ENCODE measurements at places on chromosomes 1 and 21.

- DNase-seq = peak; percentile 42
Observed at GRCh38 chr1:184479435-184480167, 92.8 kb downstream of the C1orf21 start.

DNA sequence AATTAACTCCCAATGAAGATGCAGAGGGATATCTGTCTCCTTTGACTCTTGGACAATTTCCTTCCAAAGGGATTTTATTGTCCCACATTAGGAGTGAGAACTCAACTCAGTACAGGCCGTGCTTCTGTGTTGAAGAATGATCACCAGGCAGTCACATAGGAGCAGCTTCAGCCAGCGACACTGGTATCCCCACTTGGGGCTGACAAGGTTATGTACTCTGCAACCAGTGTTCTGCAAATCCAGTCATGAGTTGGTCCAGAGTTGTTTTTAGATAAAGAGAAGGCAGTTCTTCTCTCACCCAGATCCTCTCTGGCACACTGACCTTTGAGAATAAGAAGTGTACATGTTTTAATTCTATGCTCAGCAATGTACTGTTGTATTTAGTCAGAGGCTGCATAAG, 415.8 kb downstream of the SETD4 start:
- DNase-seq = no peak

DNA sequence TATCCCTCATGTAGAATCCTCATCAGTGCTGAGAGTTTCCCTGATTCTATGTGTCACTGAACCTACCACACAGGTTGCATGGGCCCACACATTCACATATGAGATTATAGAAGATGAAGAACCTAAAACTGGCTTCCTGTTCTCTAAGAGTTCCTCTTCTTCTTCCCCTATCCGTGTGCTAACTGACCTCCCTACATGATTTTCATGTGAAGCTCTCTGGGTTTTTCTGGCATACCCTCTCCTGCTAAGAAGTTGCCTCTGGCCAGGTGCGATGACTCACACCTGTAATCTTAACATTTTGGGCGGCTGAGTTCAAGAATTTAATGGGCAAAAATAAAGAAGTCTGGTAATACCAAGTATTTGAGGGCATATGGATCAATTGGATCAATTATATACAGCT, 5.5 kb upstream of the CD244 start:
- no peak for DNase-seq

- no peak for DNase-seq
Observed at GRCh38 chr1:184965944-184966860, 8.1 kb downstream of the NIBAN1 start.

DNA sequence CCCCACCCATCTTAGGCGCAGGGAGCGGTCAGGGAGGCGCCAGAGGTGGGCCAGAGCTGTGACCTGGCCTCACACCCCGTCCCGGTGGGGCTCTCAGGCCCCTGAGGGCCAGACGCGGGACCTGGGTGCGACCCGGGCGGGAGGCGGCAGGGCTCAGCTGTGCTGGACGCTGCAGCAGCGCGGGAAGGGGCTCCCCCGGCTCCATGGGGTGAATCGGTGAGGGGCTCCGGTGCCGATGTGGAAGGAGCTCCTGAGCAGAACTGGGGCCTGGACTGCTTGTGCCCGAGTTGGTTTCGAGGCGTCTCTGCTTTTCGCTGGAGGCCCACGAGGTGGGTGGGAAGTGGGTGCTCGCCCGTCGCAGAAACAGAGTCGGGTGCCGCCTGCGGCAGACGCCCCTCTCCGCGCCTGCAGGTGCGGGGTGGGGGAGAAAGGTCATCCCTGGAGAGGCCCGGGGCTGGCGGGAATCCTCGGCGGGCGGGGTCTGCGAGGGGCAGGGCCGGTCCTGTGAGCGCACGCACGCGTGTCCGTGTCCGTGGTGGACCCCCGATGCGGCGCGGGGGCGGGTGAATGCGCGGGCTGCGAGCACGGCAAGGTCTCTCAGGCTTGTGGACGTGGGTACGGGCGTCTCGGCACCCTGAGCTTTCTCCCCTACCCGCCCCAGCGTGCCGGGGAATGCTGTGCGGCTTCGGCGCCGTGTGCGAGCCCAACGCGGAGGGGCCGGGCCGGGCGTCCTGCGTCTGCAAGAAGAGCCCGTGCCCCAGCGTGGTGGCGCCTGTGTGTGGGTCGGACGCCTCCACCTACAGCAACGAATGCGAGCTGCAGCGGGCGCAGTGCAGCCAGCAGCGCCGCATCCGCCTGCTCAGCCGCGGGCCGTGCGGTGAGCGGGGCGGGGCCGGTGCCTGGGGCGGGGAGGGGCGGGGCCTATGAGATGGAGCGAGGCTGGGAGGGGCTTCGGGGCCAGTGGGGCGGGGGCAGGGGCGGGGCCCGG, 20.4 kb downstream of the AGRN start:
- DNase-seq = peak; percentile 91
